ENCODE measurements at places on chromosomes 3 and 15.

- DNase-seq: no peak
These were observed 38.0 kb downstream of the WNT7A start for GRCh38 chr3:13841826-13842225.

- DNase-seq: no peak
These were observed 403.5 kb downstream of the SHQ1 start for GRCh38 chr3:72444656-72445223.

GRCh38 chr3:78839693-78840092 is 928.1 kb downstream of the ROBO1 start:
- DNase-seq: no peak

GRCh38 chr3:64131725-64132469 is 93.4 kb downstream of the PRICKLE2 start:
- no peak for DNase-seq

- DNase-seq: no peak
These were observed 48.3 kb downstream of the SERP1 start for GRCh38 chr3:150497956-150498355.

GRCh38 chr3:55755516-55756205 is 268.6 kb upstream of the WNT5A start:
- DNase-seq: no peak

- no peak for DNase-seq
These were observed 4.0 kb downstream of the SPSB4 start for GRCh38 chr3:141055136-141055535.

GRCh38 chr15:92385096-92385495 is 8.6 kb upstream of the ST8SIA2 start:
- no peak for DNase-seq

DNA sequence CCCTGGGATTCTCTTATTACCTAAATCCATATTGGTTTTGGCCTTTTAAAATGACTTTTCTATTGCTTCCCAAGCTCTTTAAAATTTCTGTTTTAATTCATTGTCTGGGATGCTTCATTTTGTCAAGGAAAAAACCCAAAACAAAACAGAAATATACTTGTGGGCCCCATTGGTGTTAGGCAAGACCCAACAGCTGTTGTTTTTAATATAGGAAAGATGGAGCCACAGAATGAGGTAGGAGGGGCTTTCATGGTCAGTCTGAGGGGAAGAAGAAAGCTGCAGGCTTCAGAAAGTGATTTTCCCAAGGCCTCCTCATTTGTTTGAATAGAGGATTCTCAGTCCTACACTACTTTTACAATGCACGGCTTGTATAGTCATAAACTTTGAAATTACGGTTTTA is 180.5 kb downstream of the MCTP2 start:
- DNase-seq: no peak

DNA sequence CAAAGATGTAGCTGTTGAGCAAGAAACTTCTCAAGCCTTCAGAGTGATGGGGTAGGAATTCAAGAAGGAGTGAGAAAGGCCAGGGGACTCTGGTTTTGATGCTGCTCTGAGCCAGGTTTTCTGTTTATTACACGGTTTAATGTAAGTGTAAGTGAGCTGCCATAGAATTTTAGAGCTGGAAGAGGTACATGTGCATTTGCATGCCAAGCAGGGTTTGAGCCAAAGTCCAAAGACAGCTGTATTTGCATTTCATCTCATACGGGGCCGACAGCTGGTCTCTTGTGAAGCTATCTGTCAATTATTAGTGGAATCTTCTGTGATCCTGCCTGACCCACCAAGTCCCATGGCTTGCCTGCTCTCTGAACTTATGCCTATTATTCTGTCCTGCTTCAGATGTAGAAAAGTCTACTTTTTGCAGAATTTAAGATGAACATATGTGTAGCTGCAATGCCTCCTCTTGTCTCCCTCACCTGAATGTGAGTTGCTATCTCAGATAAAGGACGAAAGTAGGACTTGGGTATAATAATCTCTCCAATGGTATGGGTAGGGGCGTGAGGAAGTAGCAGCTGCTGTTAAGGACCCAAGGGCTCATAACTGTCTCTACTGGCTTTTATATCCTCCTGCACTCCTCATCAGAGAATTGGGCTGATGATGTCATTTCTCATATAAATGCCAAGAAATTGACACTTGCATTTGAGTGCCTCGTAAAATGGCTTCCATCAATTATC is 160.0 kb downstream of the SQOR start:
- no peak for DNase-seq

DNA sequence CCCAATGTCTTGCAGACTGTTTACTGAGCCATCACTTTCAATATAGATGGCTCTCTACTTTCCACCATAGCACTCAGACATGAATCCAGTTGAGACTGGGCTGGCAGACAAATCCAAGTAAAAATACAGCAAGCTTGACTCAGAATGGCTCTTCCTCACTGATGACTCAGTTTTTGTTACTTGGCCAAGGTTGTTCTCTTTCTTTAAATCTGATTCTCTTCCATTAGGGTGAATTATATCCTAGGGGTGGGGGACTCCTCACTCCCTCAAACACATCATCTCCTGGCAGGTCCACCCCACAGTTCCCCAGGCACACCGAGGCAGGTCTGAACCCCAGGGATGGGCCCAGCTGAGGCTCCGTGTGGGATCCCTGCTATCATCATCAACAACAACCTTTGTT is 157.9 kb downstream of the MEX3B start:
- no peak for DNase-seq

GRCh38 chr3:14870783-14871060 is 52.0 kb downstream of the FGD5 start:
- no peak for DNase-seq

DNA sequence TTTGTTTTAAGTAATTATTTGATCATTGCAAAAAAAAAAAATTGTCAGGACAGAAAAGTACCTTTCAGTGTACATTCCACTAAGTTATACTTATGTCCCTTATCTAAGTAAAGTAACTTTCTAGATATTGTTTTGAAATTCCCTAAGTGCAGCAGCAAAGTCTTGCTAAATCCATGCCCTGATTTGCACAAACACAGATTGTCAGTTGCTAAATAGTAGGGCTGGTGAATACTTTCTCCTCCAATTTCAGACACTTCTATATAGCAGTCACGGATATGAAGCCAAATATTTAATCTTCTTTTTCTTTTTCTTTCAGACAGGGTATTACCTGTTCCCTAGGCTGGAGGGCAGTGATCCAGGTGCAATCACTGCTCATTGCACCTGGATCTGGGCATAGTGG is 12.9 kb downstream of the LRRC2 start:
- no peak for DNase-seq

GRCh38 chr3:42655980-42656679 is 2.6 kb downstream of the ZBTB47 start:
- no peak for DNase-seq

DNA sequence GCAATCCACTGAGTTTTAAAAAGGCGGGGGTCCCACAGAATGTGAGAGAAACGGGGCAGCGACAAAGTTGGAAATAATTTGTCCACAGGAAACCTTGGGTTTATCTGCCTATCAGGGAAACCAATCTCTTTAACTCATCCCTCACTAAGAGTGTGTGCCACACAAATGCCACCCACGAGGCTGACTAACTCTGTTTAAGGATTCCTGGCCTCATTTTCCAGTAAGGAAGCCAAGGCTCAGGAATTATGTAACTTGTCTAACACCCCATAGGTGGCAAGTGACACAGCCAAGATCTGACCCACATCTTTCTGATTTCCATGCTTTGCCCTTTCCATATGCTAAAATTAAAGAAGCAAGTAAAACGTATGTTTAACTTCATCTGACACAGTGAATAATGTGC is 263.2 kb downstream of the CNTN3 start:
- DNase-seq: no peak

DNA sequence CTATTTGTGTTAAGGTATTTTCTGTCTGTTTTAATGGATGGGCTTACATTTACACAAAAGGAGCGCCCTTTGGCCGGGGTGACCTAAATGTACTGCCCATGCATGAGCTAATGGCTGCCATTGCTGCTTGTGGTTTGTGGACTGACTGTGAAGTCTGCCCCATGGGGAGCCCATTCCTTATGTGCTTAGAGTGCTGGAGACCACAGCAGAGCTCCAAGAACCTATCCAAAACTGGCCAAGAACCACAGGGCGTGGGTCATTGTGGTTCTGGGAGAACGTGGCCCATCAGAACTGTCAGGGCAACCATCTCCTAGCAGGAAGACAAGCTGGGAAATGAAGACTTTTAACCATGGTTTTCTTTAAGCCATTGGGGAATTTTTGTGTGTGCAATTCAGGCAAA is 105.3 kb downstream of the CHDH start:
- no peak for DNase-seq

GRCh38 chr3:189262746-189263145 is 91.0 kb downstream of the TPRG1 start:
- DNase-seq: no peak

GRCh38 chr15:81947548-81947947 is 98.3 kb downstream of the MEX3B start:
- no peak for DNase-seq

DNA sequence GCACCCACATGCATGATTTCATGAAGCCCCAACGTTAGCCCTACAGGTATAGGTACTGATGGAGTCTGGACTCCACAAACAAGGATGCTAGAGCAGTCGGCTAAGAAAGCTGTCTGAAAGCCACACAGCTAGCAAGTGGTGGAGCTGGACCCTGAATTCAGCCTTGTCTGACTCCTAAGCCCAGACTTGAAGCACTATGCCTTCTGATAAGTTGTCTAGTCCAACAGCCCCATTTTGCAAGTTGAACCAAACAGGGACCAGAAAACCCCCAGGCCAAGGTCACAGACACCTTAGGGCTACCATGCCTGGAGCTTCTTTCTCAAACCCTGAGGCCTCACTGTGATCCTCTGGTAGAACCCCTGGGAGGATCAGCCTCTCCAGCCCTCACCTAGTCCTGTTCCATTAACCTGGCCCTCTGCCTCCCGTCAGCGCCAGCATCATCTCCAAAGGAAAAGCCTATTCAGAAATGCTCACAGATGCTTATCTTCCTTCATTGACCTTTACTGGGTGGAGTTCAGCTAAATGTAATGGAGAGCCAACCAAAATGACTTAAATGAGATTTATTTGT is 1.7 kb upstream of the SLCO2A1 start:
- DNase-seq: no peak

GRCh38 chr15:86439614-86440013 is 359.9 kb downstream of the AGBL1 start:
- no peak for DNase-seq

- no peak for DNase-seq
These were observed 40.9 kb downstream of the SCAP start for GRCh38 chr3:47434849-47435248.

GRCh38 chr15:75590239-75590638 is 11.1 kb upstream of the PTPN9 start:
- DNase-seq: no peak

GRCh38 chr3:87335931-87336330 is 59.5 kb upstream of the POU1F1 start:
- no peak for DNase-seq

- no peak for DNase-seq
These were observed 22.7 kb upstream of the VPS33B start for GRCh38 chr15:91045065-91045464.

GRCh38 chr15:70559265-70560239 is 203.8 kb downstream of the UACA start:
- DNase-seq: peak; percentile 28

DNA sequence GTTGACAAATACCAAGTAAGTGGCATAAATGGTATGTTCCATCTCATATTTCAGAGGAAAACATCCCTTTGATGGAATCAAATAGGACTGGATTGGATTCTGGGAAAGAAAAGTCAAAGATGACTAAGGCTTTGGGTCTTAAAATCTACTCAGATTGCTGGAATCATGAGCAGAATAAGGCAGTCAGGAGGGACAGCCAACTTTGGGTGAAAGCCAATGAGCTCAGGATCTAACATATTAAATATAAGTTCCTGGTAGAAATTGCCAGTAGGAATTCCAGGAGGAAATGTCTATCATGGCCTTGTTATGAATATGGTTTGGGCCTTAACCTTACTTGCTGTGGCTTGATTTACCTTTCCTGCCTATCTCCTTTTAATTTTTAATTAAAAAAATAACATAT is 55.3 kb downstream of the ISL2 start:
- no peak for DNase-seq

DNA sequence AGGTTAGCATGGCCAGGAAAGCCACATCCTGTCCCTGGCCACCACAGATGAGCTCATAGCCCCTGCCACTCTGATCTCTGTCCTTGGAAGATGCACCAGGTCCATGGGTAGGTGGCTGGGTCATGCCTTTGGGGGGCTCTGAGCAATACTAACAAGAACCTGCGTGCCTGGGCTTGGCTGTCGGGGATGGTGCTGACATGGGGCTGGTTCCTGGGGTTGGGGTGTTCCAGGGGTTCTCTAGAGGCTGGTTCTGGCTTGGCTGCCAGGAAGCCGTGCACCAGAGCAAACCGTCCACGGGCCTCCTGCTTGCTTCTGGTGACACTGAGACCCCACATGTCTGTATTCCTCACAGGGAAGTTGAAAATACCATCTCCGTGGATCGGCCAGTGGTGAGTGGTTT is 44.1 kb downstream of the CAPN3 start:
- no peak for DNase-seq

DNA sequence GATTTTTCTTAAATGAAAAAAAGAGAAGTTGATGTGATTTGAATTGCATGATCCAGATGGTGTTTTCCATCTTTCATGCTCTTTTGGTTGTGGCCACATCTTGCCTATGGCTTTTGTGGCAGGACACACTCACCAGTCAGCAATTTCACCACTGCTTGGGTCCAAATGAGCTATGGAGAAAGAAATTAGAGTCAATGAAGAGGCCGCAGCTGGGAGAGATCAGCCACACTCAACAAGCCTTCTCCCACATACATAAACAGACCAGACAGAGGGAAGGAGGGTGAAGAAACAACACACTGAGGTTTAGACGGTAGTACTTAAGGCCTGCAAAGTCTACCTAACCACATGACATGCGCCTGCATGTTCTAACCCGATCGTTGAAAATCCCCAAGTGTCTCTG is 110.7 kb upstream of the CDIN1 start:
- no peak for DNase-seq

- DNase-seq: no peak
These were observed 551.5 kb upstream of the RGMA start for GRCh38 chr15:93640411-93640962.

DNA sequence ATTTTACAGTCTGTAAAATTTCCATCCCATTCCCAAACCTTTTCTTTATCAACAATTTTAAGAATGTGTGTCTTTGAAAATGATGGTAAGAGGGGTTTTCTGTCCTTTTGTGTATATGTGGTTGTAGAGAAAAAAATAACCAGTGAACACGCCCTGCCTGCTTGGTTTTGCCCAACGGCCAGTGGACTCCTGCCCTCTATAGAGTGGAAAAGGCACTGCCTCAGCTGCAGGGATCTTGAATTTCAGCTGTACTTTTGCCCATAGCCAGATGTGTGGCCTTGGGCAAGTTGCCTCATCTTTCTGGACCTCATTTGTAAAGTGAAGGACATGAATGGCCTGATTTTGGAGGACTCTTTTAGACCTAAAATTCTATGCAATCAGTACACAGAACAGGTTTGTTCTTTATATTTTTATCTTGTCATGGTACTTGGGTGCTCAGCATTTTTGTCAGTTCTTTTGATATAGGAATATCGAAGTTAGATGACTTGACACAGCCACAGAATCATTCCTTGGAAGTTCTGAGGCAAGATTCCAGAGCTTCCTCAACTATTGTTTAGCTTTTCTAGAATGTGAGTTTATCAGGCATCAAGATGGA is 81.0 kb downstream of the CLDN11 start:
- DNase-seq: no peak

- DNase-seq: no peak
These were observed 31.1 kb downstream of the SLC28A1 start for GRCh38 chr15:84915606-84915958.

- no peak for DNase-seq
These were observed 7.8 kb downstream of the OCA2 start for GRCh38 chr15:28091313-28091712.

All from stimulated activated effector memory CD8-positive, alpha-beta T cell treated with anti-CD3 and anti-CD28 coated beads, Interleukin-12 subunit alpha, Interleukin-12 subunit beta, amount 100 ng/mL, for 72 hours (primary cell).